NCI-H2227 treated with DMSO at 0.1 percent for 48 hours (cell line): ENCODE measurements at places on chromosomes 16 and 17.

GRCh38 chr16:30478766-30479478 lies 6.4 kb downstream of the ITGAL start:
- no peak for DNase-seq

- DNase-seq = peak; percentile 26
Measured at GRCh38 chr17:7912927-7913524, 3.1 kb downstream of the RNF227 start.

DNA sequence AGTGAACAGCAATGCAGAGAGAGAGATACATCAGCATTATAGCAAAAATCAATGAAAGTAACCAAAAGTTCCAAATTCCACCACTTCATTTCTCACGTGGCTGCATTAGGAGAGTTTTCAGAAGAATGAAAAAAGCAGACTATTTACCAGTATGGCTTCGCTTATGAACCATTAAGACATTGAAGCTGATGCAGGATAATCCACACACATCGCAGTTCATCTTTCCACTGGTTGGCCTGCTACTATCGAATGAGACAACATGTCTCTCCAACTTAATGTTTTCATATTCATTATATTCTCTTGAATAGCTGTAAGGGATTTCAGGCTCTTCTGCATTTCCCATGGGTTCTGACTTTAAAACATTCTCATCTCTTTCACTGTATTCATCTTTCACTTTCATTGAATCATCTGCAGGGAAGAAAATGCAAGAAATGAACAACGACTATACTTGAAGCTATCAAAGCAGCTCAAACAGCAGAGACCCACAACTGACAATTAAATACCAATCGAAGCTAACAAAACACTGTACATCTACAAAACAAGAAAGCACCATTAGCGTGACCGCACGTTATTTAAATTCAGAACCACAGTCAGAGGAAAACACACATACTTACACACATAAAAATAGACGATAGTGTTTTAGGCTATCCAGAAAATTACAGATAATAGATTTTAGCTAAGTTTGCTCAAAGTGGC lies 54.9 kb downstream of the GRB7 start:
- DNase-seq = no peak

DNA sequence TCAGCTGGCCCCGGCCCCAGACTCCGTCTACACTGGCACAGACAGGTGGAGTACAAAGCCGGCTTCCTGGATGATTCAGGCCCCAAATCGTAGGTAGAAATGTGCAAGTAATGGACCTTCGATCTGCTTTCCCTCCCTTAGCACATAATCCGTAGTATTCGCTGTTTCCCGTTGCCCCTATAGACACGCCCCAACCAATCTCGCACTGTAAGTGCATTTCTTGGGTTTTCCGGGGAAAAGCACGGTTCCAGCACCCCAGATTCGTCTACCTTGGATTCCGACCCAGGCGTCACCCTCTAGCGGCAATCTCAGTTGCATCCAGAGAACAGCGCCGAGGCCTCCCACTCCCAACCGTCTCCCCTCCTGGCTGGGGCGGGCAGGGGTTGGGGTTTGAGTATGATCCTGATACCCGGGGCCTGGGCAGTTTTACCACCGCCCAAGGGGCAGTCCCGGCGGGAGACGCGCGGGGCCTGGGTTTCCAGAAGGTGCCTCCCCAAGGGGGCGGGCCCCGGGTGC lies 12.1 kb upstream of the FOXF1 start:
- DNase-seq = no peak

DNA sequence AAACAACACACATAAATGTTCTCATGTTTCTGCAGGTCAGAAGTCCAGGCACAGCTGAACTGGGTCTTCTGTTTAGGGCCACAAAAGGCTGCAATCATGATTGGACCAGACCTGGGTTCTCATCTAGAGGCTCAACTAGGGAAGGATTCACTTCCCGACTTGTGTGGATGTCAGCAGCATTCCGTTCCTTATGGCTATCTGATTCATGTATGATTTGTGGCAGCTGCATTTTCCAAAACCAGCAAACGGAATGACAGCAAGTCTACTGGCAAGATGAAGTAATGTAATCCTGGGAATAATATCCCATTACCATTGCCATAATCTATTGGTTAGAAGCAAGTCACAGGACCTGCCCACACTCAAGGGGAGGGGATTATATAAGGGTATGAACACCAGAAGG lies 22.1 kb downstream of the CEP112 start:
- no peak for DNase-seq

GRCh38 chr17:44353672-44354331 lies 8.7 kb downstream of the GRN start:
- DNase-seq = no peak

DNA sequence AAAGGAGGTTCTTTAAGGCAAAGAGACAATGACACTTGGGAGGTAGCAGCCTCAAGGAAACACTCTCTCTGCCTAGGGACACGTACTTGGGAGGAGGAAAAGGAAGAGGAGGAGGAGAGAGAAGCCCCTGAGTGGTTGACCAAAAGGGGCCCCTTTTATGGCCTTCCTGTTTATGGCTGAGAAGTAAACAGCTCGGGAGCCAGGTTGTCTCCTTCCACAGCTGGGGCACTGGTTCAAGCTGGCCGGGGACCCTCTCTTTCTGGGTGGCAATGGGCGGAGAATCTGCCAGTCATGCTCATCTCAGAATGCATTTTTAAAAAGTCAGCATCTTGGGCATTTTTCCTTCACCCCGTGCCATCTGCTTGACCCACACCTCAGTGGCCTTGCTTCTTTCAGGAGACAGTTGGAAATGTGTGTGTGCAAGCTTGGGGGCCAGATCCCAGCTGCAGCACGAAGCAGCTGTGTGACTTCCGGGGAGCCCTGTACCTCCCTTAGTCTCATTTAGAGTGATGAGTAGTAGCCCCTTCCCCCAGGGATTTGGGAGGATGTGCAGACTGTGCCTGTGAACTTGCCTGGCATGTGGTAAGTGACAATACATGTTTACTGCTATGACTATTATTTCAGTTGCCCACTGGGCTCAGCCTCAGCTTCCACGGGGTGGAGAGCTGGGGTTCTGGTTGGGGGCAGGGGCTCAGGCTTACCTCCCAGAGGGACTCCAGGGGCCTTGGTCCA lies 33.8 kb upstream of the SALL1 start:
- DNase-seq = no peak

- no peak for DNase-seq
Measured at GRCh38 chr17:57255182-57255775, 1.0 kb upstream of the MSI2 start.

DNA sequence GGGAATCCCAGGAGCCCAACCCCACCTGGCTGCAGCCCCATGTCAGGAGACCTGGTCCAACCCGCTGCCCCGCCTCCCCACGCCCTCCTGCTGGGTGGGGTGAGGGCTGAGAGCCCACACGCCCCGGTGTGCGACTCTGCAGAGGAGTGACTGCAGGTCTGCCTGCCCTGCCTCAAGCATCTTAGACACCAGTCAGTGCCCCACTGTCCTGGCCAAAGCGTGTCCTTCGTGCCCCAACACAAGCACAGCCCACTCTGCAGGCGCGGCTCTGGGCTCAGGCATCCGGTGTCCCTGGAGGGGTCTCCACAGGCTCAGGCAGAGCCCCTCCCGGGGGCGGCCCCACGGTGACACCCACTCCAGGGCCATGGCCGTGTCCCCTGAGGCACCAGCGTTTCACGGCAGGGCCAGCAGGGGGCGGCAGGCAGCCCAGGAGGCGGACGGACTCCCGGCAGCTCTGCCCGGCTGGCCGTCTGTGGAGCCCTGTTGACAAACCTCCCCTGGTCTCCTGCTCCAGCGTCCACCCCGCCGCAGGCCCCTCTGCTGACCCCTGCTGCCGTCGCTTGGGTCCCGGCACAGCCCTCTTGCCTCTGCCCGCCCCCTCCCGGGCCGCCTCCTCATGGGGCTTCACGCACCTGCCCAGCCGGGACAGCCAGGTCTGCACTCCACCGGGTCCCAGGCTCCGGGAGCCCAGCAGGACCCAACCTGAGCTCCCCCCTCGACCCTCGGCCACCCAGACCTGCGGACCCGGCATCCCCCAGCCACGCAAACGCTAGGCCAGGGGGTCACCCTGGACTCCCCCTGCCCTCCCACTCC lies 8.6 kb upstream of the UBE2I start:
- DNase-seq = no peak

- no peak for DNase-seq
Measured at GRCh38 chr17:66679631-66680517, 155.0 kb upstream of the CACNG5 start.

GRCh38 chr16:84362471-84362941 lies 5.8 kb upstream of the ATP2C2 start:
- DNase-seq = no peak

GRCh38 chr16:83996481-83997252 lies 28.6 kb downstream of the NECAB2 start:
- DNase-seq = no peak

DNA sequence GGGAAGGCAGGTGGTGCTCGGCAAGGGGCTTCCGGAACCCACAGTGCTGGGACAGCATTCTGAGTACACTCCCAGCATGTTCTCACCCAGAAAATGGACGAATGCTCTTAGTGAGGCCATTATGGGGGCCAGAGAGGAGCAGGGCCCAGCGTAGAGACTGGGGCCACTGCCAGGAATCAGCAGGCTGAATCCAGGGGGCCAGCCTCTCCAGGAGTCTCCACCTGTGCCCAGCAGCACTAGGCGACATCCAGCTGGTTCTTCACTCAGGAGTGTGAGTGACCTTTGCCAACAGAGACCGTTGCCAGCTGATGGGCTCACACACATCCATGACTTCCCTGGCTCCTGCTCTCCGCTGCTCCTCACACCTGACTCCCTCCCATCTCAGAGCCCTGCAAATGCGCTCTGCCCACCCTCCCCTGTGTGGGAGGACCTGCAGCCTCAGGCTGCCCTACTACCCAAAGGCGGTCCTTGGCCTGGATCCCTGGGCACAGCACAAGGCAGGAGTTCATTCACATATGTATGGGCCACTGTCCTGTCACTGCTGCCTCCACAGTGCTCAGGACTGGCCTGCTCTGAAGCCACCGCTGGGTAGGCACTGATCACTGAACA lies 5.1 kb downstream of the RHBDF1 start:
- no peak for DNase-seq

- DNase-seq = no peak
Measured at GRCh38 chr16:3328643-3329042, 23.3 kb downstream of the ZNF75A start.

- DNase-seq = no peak
Measured at GRCh38 chr17:56034197-56034635, 119.1 kb upstream of the ANKFN1 start.

DNA sequence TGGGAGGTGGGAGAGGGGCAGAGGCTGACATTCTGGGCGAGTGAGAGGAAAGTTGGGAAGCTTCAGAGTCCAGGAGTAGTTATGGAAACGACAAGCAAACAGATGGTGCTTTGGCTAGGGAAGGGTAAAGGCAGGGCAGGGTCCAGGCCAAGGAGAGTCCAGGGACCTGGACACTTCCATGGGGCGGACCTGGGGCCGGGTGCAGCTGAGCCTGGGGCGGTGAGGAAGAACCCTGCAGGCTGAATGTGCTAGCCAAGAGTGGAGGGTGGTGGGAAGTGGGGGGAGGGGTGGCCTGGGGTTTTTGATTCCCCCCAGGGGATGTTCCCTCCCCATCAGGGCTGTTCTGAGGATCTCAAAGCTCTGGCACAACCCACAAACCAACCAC lies 2.6 kb downstream of the PPP1R9B start:
- DNase-seq = no peak

GRCh38 chr16:84156342-84156784 lies 11.3 kb downstream of the DNAAF1 start:
- no peak for DNase-seq

GRCh38 chr16:27657811-27658210 lies 107.9 kb downstream of the KATNIP start:
- no peak for DNase-seq

- DNase-seq = no peak
Measured at GRCh38 chr17:10779609-10780008, 24.3 kb downstream of the TMEM238L start.

GRCh38 chr17:36470499-36470898 lies 16.0 kb upstream of the ZNHIT3 start:
- no peak for DNase-seq

GRCh38 chr17:76909971-76910760 lies 42.0 kb downstream of the MGAT5B start:
- DNase-seq = no peak

- no peak for DNase-seq
Measured at GRCh38 chr16:50012182-50012581, 12.8 kb upstream of the CNEP1R1 start.

DNA sequence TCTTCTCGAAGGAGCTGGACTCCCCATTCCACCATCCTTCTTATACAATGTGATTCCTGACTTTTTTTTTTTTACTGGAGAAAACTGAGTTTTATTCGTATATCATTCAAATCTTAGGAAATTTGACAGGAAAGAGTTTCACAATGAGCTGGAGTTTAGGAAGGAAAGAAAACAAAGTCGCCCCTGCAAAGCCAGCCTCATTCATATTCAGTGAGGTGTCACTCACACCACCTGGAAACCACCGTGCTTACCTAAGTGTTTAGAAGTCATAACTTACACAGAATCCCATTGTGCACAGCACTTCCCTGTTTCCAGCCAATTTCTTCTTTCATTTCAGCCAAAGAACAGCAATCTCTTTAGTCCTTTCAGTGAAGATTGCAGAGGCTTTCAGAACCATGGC lies 90.3 kb upstream of the CHMP6 start:
- DNase-seq = no peak

DNA sequence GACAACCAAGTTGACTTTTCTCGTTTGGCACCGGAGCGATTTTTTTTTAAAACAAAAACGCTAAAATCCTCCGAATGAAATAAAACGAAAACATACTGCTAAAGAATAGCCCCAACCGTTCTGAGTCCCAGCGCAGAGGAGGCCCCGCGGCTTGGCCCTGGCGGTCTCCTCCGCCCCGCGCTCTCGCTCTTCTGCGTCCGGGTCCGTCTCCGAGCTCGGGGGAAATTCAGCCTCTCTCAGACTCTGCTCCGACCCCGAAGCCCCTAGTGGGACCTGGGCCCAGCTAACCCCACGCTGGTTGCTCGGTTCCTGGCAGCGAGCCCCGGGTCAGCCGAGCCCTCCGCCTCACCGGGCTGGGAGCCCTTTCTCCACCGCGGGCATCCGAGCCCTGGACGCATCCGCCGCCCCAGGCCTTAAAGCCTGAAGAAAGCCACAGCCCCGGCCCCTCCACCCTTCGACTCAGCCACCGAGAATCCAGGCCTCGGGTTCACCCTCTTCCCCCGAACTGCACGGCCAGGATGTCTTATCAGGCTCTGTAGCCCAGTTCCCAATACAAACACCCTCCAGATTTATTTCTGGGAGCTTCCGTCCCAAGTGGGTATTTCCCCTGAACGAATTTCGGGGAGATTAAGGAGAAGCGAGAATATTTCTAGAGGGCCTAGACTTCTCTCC lies 1.2 kb downstream of the TBX2 start:
- DNase-seq = no peak

DNA sequence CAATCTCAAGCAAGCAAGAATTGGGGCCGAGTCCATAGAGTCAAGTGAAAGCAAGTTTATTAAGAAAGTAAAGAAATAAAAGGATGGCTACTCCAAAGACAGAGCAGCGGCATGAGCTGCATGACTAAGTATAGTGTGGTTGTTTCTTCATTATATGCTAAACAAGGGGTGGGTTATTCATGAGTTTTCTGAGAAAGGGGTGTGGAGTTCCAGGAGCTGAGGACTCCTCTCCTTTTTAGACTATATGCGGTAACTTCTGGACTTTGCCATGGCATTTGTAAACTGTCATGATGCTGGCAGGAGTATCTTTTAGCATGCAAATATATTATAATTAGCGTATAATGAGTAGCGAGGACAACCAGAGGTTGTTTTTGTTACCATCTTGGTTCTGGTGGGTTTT lies 819.9 kb downstream of the KCNJ2 start:
- no peak for DNase-seq

- peak; percentile 30 for DNase-seq
Measured at GRCh38 chr16:75957870-75958269, 231.6 kb upstream of the CPHXL start.
